ENCODE measurements at places on chromosomes 11 and 22. TPM values are rescaled to one million over a fixed set of nuclear protein-coding genes. Genes with fewer than 3 reads are reported as not detected.

Gene ABCC8
- total RNA-seq: not detected

Gene SLC37A2
- 0.49 TPM for total RNA-seq

Gene GALNT18
- 0.49 TPM for total RNA-seq

Gene SLC2A11
- 12.7 TPM for total RNA-seq
